ENCODE measurements at places on chromosomes 7 and 10.

- no peak for DNase-seq
These were observed 20.0 kb upstream of the JAZF1 start for GRCh38 chr7:28200598-28200997.

- DNase-seq: no peak
These were observed 1113.0 kb upstream of the C7orf33 start for GRCh38 chr7:147477526-147477925.

DNA sequence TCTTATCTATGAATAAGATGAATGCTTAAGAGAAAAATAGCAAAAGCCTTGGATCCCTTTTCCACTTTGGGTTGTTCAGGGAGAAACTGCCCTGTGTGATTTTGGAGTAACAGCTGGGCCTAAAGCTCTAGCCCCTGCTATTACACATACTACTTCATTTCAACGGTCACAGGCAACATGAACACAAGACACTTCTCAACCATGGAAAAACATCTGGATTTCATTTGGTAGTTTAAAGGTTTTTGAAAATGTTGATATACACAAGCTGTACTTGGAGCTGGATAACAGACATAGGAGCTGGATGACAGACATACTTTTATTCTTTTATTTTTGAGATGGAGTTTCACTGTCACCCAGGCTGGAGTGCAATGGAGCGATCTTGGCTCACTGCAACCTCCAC lies 2.7 kb upstream of the CHUK start:
- no peak for DNase-seq

GRCh38 chr10:69858201-69858600 lies 56.5 kb downstream of the COL13A1 start:
- no peak for DNase-seq

GRCh38 chr7:102845346-102845745 lies 67.5 kb upstream of the LRRC17 start:
- no peak for DNase-seq

DNA sequence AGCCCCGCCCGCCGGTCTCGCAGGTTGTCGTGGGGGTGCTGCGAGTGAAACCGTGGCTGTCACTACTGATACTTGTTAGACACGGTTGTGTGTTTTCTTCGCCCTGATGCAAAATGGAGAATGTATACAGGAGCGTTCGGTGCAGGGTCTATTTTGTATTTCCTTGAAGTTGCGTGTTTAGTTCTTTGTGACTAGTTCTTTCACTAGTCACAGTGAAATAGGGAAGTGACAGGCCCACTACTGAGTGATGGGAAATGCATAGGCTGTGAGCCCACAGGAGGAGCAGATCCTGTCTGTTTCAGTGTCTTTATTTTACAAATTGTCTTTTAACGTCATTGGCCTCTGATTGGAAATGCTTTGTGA lies 675 bp downstream of the ABRAXAS2 start:
- no peak for DNase-seq

- no peak for DNase-seq
These were observed 42.0 kb downstream of the SRPK2 start for GRCh38 chr7:105346593-105347322.

- DNase-seq: no peak
These were observed 52.4 kb upstream of the TNRC18 start for GRCh38 chr7:5476001-5476400.

DNA sequence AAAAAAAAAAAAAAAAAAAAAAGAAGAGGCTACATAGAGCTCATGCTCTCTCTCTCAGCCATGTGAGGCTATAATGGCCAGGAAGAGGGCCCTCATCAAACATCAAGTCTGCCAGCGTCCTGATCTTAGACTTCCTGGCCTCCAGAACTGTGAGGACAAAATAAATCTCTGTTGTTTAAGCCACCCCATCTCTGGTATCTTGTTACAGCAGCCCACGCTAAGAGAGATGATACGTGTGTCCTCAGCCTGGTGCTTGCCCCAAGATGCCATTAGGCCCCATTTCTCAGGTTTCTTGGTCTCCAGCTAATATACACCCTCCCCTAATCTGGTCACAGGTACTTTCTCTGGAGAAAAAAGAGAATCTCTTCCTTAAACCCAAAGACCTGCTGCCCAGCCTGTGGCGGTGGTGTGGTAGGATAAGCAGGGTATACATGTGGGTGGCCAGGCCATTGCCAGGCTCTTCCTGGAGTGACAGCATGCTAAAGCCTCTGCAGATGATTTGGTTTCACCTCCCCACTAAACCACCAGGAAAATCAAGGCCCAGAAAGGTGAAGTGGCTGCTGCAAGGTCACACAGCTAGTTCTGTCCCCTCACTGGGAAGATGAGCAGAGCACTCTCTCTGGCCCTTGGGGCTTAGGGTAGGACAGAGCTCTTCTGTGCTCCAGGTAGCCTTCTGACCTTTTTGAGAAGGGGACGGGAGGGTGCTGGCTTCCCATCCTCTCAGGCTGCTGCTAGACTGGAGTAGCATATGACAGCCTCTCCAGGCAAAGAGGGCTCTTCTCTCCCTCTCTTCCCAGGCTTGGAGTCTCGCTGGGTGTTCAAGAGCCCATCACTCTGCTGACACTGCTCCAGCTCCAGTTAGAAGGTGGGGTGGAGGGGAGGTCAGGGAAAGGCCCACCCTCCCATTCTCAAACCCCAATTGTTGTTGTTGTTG lies 5.2 kb downstream of the SPOCK2 start:
- DNase-seq: no peak

DNA sequence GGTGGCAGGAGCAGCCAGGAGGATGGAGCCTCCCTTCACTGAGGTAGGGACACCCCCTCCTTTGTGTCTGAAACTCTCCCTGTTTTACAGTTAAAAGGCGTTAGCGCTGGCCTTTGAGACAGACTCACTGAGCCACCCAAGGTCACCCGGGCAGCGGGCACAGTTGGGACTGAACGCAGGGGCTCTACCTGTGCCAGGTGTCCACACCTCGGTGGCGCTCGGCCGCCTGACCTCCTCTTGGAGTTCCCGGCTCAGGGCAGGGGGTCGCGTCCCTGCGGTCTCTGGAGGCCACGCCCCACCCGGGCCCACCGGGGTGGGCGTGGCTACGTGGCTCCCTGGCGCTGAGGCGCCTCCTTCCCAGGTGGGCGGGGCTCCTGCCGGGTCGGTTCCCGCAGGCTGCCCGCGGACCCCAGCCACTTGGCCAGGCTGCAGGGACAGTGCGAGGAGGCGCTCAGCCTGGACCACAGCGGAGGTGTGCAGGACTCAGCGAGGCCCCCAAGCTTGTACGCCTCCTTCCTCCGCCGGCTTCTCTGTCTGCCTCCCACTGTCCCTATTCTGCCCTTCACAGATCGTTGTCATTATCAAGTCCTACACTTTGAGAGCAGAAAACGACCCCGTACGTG lies 39.9 kb upstream of the LEP start:
- DNase-seq: no peak

- no peak for DNase-seq
These were observed 176.0 kb upstream of the MYO3A start for GRCh38 chr10:25758041-25758457.

- no peak for DNase-seq
These were observed 126.6 kb upstream of the LSM8 start for GRCh38 chr7:118057404-118057803.

DNA sequence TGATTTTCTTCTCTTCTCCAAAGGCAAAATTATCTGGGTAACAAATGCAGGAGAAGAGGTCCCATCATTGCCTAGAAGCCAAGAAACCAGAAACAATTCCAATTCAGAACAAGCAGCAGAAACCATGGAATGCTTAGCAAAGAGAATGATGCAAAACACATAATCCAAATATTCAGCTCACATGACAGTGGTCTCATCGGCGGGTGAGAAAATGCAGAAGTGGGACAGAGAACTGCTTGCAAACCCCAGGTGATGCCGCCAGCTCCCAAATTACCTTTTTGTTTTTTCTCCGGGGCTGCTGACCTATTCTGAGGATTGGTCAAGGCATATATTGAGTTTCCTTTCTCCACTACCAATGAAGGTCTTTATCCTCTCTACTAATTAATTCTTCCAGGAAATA lies 99.7 kb downstream of the ZNF22 start:
- no peak for DNase-seq

GRCh38 chr7:151088019-151088855 lies 2.0 kb downstream of the AGAP3 start:
- no peak for DNase-seq

DNA sequence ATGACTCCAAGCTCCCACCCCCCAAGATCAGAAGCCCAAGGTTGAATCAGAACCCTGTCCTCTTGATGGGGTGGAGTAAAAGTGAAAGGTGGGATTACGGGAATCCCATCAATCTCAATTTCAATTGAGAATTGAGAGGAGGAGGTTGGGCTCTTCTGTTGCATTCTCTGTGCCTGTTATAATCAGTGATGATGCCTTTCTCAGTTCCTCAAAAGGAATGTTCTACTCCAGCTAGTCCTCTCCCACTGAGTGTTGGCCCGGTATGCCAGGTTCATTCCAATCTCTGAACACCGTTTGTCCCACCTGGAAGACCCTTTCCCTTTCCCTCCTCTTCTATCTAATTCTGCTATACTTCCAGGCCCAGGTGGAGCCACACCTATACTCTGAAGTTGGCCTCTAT lies 17.2 kb upstream of the XPNPEP1 start:
- no peak for DNase-seq

- no peak for DNase-seq
These were observed 170.8 kb upstream of the KMT2E start for GRCh38 chr7:104843198-104843597.

DNA sequence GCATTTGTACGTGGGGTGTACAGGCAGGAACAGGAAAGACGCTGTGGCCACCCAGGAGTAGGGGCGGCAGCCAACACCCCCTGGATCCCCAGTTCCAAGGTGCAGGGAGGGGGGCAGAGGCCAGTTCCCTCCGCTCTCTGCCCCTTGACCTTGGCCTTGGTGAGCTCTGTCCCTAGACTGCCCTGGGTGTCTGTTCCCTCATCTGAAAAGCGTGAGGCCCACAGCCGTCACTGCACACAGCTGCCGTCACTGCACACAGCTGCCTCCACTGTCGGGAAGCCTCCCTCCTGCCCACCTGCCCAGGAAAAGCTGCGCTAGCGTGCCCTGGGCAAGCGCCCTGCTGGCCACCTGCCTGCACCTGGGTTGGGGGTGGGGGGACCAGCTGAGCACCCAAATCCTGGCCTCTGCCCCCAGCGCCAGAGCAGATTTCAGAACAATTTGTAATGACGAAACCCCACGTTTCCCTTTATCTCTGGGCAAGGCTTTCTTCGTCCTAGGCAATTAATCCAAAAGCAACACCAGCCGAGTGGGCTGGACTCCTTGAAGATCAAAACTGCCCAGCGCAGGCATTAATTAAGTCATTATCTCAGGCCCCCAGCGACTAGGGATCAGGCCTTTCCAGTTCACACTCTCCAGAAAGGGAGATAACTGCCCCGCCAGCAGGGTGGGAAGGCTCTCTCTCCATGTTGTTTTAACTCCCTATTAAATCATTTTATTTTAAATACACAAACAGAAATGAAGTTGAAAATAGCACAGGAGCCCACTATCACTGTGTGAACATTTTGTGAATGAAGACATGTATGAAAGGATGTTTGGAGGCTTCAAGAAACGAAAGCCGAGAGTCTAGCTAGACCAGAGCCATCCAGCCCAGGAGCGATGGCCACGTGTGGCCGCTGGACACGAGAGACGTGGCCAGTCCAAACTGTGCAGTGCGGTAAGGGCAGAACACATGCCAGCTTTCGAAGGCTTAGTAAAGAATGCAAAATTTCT lies 4.0 kb upstream of the PDGFA start:
- DNase-seq: no peak

DNA sequence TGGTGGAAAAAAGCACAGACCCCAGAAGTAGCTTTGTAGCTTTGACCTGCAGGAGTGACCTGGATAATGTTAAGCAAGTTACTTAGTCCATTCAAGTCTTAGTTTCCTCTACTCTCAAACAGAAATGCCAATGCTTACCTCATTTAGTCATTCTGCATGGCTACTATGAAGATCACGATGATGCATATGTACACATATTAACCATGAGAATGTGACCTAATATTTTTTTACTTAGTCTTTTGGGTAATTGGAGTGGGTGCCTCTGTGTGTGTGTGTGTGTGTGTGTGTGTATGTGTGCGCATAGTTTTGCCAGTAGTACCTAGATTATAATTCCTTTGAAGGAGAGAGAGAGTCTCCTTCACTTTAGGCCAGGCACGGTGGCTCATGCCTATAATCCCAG lies 95.8 kb downstream of the NRP1 start:
- no peak for DNase-seq

DNA sequence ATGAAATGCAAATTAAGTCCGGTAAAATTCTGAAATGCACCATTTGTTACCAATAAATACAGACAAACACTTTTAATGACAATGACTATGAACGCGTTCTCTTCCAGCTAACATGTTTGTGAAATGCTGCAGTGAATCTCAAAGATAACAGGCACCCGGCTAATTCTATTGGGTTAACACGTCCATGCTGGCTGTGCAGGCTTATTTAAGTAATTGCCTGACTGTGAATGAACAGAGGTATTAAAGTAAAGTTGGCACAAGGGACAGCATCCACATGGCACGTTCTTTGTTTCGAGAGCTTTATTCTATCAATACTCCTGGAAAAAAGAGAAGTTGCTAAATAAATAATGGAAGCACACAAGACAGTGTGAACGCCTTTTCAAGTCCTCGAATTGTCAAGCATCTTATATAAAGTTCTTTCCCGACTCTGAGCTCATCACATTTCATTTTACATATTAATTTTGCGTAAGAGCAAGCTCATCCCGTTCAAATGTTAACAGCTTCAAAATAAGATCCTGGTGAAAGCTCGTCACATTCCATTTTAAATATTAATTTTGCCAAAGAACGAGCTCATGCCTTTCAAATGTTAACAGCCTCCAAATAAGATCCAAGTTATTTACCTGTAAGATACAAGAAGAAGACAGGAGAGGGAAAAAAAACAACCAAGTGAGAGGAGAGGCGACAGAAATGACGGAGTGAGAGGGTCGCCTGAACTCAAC lies 111.3 kb upstream of the RHEB start:
- no peak for DNase-seq

GRCh38 chr7:37504801-37505200 lies 56.1 kb upstream of the ELMO1 start:
- DNase-seq: no peak
